Heart left ventricle (tissue), 16 donors: ENCODE measurements at places on chromosomes 1 and 21. TPM values are rescaled to one million over a fixed set of nuclear protein-coding genes. Genes with fewer than 3 reads are reported as not detected.

DNA sequence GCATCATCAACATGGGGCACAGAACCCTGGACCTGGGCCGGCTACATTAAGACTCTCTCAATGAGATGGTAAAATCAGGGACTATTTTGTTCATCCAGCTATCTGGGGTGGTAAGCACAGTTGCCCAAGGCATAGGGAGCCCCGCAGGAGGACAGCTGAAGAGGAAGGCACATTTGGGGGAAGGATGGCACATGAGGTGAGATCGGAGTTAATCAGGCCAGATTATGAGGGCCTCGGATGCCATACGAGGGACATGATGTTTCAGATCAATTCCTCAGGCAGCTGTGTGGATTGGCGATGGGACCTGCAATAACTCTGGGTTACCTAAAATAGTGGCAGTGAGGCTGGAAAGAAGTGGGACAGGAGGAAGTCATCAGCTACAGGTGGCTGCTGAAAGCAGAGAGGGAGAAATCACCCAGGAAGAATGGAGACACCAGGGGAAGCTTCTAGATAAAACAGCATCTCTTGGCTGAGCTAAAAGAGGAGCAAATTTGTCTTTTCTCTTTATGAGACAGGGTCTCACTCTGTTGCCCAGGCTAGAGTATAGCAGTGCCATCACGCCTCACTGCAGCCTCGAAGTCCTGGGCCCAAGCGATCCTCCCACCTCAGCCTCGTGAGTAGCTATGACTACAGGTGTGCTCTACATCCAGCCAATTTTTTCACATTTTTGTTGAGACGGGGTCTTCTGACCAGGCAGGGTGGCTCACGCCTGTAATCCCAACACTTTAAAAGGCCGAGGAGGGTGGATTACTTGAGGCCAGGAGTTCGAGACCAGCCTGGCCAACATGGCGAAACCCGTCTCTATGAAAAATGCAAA is 21.1 kb downstream of the TOMM20 start:
- no peak for DNase-seq

DNA sequence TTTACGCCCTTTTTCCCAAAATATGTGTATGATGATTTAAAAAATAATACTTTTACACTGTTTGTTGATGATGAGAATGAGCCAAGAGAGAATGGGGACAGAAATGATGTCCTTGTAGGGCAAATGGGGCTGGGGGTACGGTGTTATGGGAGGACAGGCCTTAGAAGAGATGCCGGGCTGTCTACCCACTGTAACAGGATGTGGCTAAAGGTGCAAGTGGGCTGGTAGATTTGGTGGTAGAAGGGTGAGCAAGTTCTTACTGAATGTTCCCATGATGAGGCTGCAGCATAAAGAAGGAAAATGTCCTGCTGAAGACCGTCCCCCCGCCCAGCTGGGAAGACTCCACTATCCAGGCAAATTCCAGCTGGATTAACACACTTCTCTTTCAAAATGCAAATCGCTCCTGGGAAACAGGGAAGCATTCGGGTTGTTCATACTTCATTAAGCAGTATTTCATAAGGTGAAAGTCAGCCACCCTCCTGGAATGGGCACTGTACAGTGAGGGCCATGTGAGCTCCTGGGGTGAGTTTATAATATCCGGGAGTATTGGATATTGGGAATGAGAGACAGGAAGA is 14.0 kb downstream of the GPA33 start:
- DNase-seq, result no peak

ACTN2 gene
- total RNA-seq, result 2,010 TPM

DNA sequence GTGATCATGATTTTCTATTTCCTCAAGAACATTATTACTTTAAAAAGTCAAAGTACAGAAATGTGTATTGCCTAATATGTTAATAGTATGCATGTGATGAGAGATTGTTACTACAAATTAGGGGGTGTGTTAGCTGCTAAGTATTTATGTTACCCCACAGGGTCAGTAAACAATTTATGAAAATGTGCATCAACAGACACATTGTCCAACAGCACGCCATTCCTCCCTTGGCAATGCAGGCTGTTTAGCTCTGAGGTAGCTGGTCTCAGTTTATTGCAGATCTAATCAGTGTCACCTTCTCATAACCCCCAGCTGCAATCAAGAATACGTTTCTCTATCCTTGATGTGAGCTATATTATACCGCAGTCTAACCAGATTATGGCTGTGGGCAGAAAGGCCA is 99.4 kb downstream of the TNR start:
- DNase-seq, result no peak

DNA sequence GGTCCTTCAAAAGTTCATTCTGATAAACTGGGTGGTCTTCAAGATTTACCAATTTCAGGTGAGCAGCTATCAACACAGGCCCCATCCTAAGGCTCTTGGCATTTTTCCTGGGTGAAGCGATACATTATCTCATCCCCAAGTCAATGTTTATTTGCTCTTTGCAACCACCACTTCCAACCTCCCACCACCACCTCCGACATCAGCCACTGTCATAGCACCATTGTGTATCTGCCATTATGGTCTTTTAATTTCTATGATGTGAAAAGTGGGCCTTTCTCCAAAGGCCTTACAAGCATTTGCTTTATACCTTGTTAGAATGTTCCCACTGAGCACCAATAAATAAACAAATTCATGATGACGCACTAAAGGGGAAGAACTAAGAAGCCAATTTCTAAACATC is 47.2 kb downstream of the TBX15 start:
- DNase-seq, result no peak

DNA sequence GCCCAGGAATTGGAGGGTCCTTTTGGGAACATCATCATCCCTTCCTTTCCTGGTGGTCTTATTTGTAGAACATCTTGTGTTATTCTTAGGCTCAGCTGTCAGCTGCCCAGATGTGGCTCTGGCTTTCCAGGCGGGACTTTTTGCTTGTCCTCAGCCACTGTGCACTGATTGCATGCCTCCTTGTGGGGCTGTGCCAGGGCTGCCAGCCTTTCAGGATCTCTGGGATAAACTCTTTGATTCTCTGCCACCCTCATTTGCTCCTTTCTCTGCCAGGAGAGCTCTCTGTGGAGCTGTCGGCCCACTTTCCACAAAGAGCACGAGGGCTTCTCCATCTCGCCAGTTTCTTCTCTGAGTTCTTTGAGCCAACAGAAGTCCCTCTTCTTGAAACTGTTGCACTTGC is 63.1 kb downstream of the PTPRU start:
- no peak for DNase-seq

DNA sequence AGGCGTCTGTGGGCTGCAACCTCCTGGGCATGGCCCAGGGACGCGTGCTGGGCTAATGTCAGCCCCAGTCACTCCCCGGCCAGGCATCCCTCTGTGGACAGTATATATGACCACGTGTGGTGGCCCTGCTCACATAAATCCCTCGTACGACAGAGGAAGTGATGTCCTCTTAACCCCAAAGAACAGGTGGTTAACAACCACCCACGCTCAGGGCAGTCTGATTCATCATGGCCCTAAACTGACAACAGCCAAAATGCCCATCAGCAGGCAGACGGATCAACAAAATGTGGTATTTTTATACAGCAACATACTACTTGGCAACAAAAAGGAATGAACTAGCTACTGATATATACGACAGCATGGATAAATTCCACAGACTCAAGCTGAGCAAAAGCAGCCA is 51.0 kb downstream of the ECE1 start:
- DNase-seq, result no peak

DNA sequence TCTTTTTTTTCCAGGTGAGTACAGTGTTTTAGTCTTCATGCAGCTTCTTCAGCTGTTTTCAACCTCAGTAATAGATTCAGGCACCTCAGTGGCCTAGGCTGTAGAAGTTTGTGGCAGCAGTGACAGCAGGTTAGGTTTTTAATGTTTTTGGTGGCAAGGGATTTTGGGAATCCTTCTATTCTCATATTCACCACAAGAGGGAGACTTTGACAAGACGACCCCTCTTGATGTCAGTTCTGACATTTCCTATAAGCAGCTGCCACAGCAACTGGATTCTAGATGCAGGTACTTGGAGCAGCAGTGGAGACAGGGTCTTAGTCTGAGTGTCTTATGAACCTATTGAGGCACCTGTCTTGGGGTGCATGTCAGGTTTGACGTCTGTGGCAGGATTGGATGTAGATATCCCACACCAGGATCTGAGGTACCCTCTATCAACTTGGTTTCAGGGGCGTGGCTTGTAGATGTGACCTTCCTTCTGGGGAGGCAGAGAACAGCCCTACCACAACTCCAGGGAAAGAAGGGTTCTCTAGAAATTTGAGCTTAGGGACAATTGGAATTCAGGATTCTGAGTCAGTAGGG is 1104.2 kb upstream of the TMPRSS15 start:
- DNase-seq, result no peak

NBPF1 gene
- 14.4 TPM for total RNA-seq

THEM5 gene
- 0.52 TPM for total RNA-seq

WLS gene
- 110 TPM for total RNA-seq

DNA sequence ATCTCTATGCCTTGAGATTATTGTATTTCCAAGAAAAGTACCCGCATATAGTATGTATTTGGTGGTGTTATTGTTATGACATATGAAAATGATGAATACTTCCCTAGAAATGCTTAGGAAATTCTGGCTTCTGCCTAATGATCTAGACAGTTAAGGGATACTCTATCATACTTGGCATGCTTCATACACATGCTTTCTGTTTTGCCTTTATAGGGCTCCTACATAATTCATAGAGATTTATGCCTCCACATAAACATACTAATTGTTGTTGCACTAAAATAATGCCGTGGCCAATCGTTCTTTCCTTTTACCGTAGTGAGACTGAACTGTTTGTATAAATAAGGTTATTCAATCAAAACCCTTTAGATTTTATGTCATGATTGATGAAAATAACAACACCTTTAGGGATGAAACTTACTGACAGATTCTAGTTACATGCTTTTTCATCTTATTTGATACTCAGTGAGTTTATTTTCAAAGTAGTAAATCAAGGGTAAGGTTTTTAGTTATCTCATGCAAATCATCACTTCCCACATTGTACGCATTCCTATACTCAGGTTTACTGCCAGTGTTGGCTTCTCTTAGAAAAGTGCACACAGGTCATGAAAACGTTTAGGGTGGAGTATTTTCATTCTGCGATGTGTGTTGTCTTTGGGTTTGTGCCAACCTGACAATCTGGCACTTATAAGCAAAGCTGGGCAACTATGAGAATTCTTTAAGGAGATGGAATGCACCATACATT is 40.5 kb upstream of the SCYL3 start:
- no peak for DNase-seq

GRCh38 chr1:81679942-81680341 is 120.8 kb upstream of the ADGRL2 start:
- DNase-seq, result peak; percentile 32

DNA sequence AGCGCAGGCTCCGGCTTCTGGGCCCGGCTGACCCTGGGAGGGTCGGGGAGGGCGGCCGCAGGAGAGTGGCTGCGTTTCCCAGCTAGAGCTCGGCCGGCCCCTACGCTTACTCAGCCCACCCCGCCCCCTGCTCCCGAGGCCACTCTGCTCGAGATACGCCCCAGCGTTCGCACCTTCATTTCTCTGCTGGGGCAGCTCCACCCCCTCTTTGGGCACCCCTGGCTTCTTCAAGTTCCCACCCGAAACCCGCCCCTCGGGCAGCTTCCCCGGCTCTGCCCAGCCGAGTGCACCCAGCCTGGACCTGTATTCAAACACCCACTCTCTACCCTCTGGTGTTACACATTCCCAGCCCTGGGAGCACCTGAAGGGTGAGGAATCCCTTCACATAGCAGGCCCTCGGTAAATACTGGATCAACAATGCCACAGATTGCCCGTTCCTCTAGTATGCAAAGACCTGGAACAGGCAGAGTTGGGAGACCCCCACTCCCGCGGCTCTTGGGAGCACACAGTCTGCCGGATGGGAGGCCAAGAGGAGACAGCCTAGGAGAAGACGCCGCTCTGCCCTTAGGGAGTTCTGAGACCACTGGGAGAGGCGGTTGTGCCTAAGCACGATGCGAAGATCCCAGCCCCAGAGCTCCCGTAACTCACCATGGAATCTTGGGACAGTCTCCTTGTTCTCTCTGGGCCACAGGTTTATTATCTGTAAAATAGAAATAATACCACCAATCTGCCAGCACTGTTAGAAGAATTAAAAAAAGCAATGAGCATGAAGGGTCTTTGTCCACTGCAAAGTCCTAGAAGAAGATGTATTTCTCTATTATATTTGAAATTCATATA is 566 bp upstream of the PAQR7 start:
- no peak for DNase-seq

GRCh38 chr1:198543670-198544260 is 3.3 kb upstream of the ATP6V1G3 start:
- DNase-seq, result no peak

DNA sequence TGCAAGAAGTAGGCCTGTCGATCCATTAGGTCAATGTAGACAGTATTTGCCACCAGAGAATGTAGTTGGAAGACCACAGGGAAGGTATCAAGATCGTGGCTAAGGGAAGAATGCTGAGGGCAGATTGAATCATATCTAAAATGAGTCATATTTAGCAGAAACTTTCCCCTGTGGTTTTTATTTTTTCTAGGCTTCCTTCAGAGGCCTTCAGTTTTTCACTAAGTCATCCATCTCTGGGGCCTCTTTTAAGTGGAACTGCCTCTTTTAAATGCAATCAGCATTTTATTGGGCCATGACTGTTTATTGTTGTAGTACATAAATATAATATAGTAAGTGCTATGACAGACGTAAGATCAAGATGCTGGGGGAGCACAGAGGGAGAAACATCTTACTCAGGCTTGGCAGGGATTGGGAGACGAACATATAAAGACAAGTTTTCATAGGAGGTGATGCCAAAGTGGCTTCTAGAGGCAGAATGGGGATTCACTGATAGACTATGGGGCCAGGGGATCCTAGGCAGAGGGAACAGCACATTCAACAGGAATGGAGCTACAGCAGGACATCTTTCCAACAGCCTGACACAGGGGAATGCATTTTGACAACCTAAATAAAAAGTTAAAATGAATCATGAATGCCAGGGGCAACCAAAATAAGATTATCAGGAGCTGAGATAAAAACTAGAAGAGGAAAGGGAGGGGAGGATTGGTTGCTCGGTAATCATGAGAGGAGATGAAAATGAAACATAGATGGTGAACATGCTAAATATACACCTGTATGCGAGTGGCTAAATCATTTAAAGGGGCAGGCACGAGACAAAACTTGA is 20.1 kb downstream of the UBE2U start:
- no peak for DNase-seq

FHAD1 gene
- total RNA-seq, result 0.25 TPM

DNA sequence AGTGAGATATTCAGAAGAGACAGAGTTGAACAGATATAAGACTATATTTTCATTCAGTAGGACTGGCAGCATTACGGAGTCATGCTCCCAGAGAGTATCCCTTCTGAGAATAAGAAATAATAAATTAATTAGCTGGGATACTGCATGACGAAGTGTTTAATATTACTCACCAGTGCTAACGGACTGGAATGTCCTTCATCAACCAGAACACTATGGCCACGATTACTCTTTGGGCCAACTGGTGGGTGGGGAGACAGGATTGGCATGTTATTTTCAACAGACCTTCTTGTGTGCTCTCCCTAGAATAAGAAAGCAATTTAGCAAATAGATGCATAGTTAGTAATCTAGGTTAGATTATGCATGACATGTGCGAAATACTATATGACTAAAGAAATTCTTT is 32.4 kb downstream of the ERICH3 start:
- no peak for DNase-seq

DNA sequence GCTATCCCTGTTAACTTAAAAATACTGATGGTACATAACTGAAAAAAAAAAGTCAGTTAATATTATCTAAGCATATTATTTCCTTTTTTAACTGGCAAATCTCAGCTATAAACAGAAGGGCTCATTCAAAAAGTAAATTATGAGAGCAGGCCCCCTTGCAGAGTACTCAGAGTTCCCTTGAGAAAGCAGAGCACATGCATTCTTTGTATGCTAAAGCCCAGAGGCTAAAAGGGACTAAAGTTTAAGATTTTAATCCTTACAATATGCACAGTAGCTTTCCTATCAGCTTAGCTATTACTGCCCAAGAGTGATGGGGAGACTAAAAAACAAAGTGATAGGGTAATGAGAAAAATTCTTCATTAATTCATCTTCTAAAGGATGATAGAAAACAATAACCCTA is 18.5 kb downstream of the SLC16A1 start:
- DNase-seq, result no peak
